Thyroid gland (tissue), 4 donors: ENCODE measurements at places on chromosomes 13 and 19.

GRCh38 chr13:74187564-74187963 is 53.4 kb upstream of the KLF12 start:
- no peak for DNase-seq

DNA sequence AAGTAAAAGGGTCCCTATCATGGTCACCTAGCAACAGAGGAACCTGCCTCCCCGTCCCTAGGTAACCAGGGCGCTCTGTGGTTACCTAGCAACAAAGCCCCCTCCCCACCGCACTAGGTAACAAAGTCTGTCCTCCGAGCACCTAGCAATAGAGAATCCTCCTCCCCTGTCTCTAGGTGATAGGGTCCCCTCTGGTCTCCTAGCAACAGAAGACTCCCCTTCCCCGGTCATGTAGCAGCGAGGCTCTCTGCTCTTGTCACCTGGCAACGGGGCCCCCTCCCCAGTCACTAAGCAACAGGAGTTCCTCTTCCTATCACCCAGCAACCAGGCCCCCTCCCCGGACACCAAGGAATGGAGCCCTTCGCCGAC is 307 bp downstream of the JOSD2 start:
- no peak for DNase-seq

- DNase-seq, result peak; percentile 83
These were observed 105.6 kb downstream of the RAB20 start for GRCh38 chr13:110455941-110456340.

- DNase-seq, result no peak
These were observed 9.6 kb downstream of the HSPBP1 start for GRCh38 chr19:55270172-55270942.

- no peak for DNase-seq
These were observed 402 bp downstream of the ZSWIM9 start for GRCh38 chr19:48170817-48171347.

DNA sequence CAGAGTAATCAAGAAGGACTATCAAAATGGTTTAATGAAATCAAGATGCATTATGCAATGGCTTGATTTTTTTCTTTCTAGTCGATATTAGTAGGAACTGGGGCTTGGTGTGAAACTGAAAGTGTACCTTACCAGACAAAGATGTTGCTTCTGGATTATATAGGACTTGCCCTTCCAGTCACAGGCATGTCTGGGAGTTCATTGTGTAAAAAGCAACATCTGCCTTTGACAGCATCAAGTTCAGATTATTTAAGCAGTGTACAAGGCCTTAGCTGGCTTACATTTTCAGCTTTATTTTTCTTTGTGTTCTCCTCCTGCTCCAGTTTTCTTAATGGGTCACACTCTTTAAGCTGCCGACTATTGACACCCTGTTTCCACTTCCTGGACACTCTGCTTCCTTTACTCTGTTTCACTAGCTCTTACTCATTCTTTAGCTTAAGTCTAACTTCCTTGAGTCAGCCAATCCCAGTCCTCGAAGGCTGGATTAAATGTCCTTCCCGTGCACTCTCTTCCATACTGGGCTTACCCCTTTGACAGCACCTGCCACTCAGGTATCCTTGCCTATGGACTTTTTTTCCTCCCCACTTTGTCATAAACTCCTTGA is 29.4 kb upstream of the OLFM4 start:
- no peak for DNase-seq

GRCh38 chr13:90824032-90824431 is 523.5 kb upstream of the MIR17HG start:
- no peak for DNase-seq

GRCh38 chr13:109712124-109712722 is 74.2 kb downstream of the IRS2 start:
- no peak for DNase-seq

GRCh38 chr13:43626994-43627393 is 159.8 kb downstream of the ENOX1 start:
- no peak for DNase-seq

DNA sequence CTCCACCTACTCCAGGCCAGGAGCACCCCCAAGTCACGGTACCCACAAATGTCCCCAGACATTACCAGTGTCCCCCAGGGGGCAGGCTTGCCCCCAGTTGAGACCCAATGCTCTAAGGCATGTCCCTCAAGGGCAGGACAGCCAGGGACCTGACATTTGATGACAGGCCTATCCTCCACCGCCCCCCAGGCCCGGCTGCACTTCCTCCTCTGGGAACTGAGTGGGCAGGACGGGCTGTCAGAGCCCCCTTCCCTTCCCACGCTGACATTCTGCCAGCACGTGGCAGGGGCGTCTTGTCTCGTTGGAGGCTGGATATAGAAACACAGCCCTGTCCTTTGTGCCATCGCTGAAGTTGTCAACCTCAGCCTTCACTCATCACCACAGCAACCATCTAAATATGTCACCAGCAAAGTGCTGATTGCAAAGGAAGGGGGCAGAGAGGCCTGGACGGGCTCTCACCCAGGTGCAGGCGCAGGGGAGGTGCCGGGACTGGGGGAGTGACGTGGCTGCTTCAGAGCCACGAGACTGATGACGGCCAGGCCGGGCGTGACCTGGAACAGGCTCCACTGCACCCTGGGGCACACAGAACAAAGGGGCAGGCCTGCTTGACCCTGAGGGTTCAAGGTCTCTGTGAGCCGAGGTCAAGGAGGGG is 38.4 kb downstream of the GNG7 start:
- no peak for DNase-seq

- DNase-seq, result no peak
These were observed 63.3 kb downstream of the MCF2L start for GRCh38 chr13:113032291-113032690.

- DNase-seq, result no peak
These were observed 2.7 kb downstream of the ZNF709 start for GRCh38 chr19:12481781-12482508.

GRCh38 chr13:31986676-31987470 is 44.7 kb upstream of the FRY start:
- DNase-seq, result no peak

- no peak for DNase-seq
These were observed 9.8 kb upstream of the SIGLEC12 start for GRCh38 chr19:51511353-51511752.

DNA sequence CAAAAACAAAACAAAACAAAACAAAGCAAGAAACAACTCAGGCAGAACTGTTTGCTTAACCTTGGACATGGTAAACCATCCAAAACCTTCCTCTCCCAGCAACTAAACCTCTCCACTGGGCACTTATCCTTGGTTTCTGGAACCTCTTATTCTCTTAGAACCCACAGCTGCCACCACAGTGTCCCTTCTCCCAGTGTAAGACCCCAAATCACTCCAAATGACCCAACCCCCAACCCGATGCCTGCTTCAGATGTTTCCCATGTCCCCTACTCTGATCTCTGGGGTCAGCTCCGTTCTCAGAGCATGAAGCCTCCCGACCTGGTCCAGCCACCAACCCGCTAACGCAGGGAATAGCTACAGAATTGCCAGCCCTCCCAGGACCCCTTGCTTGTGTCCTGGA is 972 bp downstream of the KLK2 start:
- DNase-seq, result peak; percentile 65

- no peak for DNase-seq
These were observed 79.3 kb downstream of the CRYL1 start for GRCh38 chr13:20446405-20446804.

DNA sequence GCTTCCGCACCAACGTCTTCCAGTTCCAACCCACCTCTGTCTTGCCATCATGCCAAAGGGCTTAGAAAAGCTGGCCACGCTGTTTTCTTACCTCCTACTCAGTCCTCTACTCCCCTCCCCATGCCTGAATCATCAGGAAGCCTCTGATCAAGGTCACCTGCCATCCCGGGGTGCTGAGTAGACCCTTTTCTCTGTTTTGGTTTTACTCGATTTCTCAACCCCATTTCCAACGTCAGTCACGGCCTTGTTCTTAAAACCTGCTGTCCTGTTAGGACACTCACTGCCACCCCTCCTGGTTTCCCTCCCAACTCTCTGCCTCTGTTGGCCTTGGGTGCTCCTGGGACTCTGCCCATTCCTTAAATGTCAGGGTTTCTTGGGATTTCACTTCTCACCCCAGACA is 350.1 kb downstream of the FOXO1 start:
- DNase-seq, result no peak

DNA sequence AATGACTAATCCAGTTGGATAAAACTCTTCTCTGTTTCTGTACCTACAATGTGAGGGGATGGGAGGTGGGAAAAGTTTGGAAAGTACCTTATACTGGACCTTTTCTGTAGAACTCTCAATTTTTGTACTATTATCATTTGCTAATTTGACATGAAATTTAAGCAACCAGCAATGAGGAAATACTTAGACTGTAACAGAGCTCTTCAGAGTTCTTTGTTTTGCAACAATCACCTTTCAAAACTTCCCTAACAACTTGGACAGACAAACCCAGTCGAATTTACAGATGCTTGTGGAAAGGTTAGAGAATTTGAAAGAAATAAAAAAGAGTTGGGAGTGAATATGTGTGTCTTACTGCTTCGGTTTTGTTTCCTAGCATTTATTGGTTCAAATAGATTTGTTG is 16.8 kb downstream of the KBTBD7 start:
- DNase-seq, result no peak
